ENCODE measurements at places on chromosomes 6 and 20.
A peak's percentile ranks its signal among the peaks of the same experiment; 100 is the strongest.

- DNase-seq = no peak
Observed at GRCh38 chr6:137162692-137163306, 10.6 kb downstream of the IL22RA2 start.

DNA sequence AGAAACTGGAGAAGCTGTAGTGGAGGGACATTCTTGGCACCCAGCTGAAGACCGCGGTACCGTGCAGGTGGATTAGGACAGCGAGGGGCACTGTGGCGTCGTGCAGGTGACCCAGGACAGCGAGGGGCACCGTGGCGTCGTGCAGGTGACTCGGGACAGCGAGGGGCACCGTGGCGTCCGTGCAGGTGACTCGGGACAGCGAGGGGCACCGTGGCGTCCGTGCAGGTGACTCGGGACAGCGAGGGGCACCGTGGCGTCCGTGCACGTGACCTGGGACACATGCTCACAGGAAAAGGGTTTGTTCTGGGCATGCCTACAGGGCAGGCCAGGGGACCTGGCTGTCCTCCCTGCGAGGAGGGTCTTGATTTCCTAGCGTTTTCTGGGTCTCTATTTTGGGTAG, 29.2 kb upstream of the SMOC2 start:
- no peak for DNase-seq

GRCh38 chr6:136812174-136812573, 10.2 kb upstream of the PEX7 start:
- DNase-seq = no peak

- DNase-seq = no peak
Observed at GRCh38 chr20:2163312-2163711, 61.7 kb downstream of the STK35 start.

DNA sequence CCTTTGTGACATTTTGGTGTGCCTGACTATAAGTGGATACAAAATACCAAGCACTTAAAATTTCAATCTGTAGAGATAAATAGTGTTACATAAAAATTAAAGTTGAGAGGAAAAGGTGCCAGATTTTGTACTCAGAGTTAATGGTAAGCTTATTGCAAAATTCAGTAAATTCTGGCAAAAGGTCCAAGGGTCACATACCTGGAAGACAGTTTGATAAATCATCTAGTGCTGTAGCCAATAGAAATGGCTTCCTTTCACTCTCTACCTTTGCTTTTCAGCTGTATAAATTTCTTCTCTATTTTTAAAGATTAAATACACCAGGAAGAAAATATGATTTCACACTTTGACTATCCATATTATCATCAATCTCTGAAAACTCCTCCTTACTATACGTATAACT, 690.2 kb upstream of the NRSN1 start:
- no peak for DNase-seq

GRCh38 chr20:9211016-9211760, 142.3 kb downstream of the PLCB4 start:
- DNase-seq = no peak

GRCh38 chr6:43862925-43863324, 92.9 kb downstream of the VEGFA start:
- DNase-seq = no peak

DNA sequence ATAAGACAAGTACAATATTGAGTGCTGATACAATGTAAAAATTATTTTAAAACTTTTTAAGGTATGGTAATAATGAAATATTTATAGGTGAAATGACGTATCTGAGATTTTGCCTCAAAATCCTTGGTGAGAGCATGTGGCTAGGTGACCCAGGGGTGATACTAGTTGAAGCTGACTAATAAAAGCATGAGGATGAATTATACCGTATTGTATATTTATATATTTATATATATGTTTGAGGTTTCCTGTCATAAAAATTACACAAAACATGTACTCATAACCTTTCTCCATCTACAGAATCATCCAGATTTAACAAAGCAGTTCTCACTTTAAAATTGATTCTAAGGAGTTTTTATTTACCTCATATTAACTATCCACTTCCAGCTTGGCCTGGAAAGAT, 358.1 kb downstream of the CDKAL1 start:
- DNase-seq = no peak

GRCh38 chr6:13710552-13711323, 897 bp downstream of the RANBP9 start:
- DNase-seq = peak; percentile 12

DNA sequence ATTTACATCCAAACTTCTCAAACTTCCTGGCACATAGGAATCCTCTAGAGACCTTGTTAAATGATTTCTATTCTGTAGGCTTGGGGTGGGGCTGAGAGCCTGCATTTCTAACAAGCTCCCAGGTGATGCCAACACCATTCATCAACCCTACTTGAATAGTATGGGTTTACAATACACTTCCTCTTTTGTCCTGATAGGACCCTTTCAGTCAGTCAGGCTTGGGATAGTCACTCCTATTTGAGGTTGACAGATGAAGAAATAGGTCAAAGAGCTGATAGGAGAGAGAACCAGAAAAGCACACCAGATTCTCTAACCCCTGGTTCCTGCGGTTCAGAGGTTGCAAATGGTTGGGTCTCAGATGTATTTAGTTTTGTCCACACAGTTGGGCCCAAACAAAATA, 273.4 kb downstream of the TSHZ2 start:
- no peak for DNase-seq

GRCh38 chr6:105210932-105211531, 31.2 kb upstream of the POPDC3 start:
- DNase-seq = no peak

DNA sequence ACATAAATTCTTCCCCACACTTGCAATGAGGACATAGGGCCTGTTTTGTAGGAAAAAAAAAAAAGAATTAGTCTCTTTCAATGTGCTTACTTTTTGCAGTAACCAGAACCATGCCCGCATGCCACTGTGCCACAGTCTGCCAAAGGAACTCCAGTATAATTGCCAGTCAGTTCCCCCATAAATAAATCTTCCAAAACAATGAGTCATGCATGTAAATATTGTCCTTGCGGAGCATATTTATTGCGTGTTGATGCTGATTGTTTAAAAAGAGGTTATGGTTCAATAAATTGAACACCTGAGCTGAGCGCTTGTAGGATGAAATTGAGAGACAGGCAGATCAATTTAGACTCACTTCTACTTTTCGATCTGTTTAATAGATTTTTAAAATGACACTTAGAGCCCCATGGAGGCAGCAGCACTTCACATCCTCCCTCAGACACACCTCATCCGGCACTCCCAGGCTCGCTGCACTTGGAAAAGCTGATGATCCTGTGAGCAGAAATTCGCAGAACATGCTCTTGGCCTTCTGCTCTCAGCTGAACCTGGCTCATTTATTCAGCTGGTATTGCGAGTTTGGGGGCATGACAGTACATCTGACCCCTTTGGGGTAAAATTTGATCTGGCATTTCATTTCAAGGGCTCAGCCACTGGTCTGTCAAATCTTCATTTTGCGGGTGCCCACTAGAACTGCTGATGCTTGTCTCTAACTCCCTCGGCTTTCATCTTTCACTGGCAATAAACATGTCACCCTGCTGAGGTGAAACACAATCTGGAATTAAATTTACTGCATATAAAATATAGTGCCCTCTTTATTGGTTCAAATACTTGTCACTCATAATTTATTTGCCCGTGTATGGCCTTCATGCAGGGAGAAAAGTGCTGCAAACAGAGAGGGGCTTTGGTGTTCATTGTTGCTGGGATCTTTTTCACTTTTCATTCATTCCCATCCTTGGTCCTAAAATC, 371.1 kb upstream of the POU3F2 start:
- DNase-seq = peak; percentile 37

DNA sequence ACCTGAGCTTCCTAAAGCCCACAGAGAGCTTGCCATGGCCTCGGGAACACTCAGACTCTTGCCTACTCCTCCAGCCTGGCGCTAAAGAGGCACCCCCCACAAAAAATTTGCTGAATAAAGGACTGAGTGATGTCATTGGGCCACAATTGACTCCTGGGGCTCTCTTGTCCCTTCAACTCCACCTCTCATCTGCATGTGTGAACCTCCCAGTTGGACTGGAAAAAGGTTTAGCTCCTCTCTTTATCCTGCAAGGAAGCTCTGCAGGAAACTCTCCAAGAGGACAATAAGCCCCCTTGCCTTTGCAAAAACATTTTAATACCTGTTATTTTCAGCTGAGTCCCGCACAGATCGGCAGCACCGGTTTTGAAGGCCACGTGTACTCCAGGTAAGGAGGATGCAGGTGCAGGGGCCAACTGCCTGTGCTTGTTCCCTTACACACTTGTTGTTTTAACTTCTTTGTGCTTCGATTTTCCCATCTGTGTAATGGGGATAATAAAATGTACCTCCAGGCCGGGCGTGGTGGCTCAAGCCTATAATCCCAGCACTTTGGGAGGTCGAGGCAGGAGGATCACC, 107.3 kb downstream of the TFAP2C start:
- no peak for DNase-seq

DNA sequence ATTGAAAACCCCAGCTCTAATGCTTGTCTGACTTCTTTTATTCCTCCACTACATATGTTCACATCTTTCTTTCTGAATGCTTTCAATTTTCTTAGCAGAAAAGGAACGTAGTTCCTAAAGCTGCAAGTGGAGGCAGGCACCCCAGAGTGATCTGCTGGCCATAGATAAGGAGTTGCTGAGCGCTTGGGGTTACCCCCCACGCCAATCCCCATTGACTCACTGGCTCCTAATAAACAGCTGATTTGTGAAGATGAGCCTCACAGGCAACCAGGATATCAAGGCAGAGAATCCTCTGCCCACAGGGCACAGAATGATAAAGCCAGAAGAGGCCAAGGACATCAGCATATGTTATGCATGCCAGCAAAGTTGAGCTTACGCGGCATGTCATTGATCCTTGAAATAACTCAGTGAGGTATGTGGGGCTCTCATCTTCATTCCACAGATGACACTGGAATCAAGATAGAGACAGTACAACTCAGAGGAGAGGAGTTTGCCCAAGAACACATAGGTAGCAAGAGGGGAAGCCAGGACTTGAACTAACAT, 129.1 kb upstream of the PTPRT start:
- no peak for DNase-seq

DNA sequence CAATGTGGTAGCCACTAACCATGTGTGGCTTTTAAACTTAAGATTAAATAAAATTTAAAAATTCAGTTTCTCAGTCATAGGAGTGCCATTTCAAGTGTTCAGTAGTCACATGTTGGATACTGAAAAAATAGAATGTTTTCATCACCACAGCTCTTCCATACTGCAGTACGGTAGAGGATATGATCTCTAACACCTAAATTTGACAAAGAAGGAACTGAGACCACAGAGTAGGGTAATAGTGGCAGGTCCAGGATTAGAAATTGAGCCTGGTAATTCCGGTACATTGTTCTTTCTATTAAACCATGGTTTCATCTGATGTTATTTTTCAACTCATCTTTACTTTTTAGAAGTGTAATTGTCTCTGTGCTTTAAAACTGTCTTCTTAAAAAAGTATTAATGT, 104.0 kb downstream of the CD2AP start:
- no peak for DNase-seq

DNA sequence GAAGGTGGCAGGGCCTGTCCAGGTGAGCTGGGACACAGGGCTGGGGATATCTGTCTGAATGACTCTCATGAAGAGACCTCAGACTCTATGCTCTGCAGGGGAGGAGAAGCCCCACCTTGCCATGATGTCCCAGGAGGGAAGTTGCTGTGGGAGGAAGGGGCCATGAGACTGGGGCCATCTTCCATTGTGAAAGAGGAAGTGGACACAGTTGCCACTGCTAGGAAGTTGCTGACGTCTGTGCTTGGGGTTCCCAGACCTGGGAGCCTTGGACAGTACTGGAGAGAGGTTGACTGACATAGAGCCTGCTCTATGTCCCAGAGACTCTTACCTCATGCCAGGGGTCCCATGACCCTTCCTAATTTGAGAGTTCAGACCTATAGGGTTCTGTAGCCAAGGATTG, 24.5 kb downstream of the SIRPB1 start:
- DNase-seq = no peak

DNA sequence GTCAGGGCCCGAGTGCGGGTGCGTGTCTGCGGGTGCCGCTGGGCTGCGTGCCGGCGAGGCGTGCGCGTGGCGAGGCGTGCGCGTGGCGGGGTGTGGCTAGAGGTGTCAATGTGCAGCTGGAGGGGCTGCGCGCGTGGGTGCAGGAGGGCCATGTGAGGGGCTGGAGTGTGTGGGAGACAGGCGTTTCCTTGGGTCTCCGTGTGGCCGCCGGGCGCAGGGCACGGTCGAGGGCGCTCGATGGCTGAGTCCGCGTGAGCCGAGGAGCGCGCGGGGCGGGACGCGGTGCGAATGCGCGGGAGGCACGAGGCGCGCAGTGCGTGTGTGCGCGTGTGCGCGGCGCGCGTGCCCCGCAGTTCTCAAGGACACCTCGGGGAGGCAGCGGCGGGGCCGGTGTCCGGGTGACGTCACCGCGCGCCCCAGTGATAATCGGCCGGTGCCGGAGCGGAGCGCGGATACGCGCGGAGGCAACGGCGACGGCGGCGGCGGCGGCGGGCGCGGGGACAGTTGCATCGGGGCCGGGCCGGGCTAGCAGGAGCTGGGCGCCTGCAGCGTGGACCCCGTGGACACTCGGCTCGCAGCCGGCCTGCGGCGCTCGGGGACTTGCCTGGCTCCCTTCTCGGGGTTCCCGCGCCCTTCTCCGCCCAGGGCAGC, 38.7 kb downstream of the YTHDF1 start:
- DNase-seq = no peak

DNA sequence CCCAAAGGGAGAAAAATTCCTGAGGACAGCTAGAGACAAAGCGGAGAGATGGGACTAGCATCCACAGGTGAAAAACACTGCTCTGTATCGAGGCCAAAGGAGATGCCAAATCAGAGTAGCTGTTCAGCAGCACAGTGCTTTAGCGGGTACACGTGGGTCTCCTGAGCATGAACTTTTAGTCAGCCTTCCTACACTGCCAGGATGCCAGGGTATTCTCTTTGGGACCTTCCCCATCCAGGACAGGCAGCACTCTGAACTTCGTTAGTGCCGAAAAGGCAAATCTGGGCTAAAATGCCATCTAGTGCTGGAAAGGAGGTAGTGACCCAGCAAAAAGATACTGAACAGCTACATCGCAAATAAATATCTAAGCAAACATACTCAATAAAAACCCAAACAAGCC, 64.9 kb downstream of the C6orf58 start:
- no peak for DNase-seq

GRCh38 chr6:156852858-156853216, 75.7 kb downstream of the ARID1B start:
- no peak for DNase-seq

GRCh38 chr6:38417521-38417920, 222.2 kb downstream of the BTBD9 start:
- no peak for DNase-seq

DNA sequence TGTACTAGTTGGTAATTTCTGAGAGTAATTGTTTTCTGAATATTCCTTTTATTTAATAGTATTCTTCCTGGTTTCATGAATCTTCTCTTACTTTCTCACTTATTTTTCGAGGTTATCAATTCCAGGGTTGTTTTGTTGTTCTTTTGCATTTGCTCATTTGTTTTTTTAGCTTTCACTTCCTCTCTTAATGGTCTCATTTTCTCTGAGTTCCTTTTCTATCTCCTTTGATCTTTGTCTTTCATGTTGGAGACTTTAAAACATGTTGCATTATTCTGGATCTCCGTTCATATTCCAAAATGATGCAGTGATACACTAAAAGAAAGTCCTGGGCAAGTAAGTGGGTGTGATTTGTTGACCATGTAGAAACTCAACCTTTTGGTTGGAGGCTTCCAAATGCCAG, 345.3 kb upstream of the SLC35B3 start:
- no peak for DNase-seq
